Hematopoietic multipotent progenitor cell treated with erythropoietin and hydrocortisone succinate and interleukin-3 and kit ligand, for 4 days (in vitro differentiated cells): ENCODE measurements at places on chromosomes 13 and 19.

DNA sequence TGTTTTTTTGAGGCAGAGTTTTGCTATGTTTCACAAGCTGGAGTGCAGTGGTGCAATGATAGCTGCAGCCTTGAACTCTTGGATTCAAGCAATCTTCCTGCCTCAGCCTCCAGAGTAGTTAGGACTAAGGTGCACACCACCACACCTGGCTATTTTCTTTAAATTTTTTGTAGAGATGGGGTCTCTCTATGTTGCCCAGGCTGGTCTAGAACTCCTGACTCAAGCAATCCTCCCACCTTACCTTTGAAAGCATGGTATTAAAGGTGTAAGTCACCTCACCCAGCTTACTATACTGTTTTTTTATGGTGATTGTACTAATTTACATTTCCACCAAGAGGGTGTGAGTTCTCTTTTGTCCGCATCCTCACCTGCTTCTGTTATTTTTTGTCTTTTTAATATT is 110.0 kb downstream of the FREM2 start:
- no peak for DNase-seq

- peak; percentile 95 for DNase-seq
These were observed 2.1 kb downstream of the CILP2 start for GRCh38 chr19:19540064-19540714.

- DNase-seq: peak; percentile 95
These were observed at the start of gene LCP1 for GRCh38 chr13:46181840-46182490. TSS of gene LCP1 (minus strand) at chr13:46182177. CDS start at chr13:46159662, 22,515 bp downstream.

- peak; percentile 43 for DNase-seq
These were observed 94.7 kb upstream of the RAP2A start for GRCh38 chr13:97339019-97339987.

DNA sequence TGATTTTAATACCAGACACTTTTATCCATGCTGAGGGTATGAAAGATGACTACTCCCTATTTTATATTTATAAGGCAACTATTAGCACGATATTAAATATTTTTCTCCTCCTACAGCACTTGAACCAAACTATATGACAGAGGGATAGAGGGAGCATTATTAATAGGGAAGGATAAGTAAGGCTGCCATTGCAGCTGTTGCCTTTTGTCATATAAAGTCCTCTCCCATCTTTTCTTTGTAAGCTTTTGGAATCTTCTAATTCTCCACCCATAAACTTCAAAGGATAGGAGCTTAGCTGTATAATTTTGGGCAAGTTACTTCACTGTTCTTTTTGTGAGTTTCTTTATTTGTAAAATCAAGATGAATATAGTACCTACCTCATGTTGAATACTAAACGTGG is 95.4 kb downstream of the ZMYM2 start:
- DNase-seq: no peak

DNA sequence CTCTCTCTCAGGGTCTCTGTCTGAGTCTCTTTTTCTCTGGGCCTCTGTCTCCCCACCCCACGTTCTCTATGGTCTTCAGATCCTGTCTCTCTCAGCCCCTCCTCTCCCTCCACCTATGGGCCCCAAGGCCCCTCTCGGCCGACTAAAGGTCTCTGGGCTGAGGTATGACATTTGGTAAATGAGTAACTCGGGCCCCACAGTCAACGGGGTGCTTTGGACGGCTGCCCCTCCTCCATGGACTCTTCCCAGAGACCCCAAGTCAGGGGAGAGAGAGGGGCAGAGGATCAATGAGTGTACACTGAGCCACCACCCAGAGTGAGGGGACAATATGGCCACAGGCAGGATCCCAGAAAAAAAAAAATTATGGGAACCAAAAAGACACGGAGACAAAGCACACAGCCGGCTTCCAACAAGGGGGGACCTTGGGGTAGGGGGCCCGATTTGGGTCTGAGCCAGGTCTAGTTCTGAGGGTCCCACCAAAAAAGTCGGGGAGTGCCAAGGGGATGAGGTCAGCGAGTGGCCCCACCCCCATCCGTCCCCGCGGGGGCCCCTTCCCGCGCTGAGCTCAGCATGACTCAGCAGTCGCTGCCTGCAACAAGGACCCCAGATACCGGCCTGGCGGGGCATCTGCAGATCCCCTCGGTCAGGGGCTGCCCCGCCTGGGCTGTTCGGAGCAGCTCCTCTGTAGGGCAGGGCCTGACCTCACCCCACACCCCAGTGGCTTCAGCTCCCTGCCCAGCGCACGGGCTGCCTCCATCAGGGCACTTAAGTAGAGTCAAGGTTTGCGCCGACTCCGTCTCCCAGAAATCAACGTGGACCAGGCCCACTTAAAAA is 1.5 kb upstream of the FTL start:
- peak; percentile 94 for DNase-seq

DNA sequence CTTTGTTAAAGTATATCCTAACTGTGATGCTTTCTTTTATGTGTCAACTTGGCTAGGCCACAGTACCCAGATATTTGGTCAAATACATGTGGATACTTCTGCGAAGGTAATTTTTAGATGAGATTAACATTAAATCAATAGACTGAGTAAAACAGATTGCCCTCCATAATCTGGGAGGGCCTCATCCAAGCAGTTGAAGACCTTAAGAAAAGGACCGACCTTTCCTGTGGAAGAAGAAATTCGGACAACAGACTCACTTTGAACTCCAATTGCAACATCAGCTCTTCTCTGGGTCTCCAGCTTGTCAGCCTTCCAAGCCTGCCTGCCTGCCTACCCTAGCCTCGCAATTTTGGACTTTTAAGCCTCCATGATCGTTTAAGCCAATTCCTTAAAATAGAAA is 57.9 kb upstream of the DOCK9 start:
- DNase-seq: no peak

GRCh38 chr13:68128297-68128915 is 898.3 kb upstream of the PCDH9 start:
- no peak for DNase-seq

GRCh38 chr13:24764276-24764630 is 284 bp downstream of the RNF17 start:
- DNase-seq: no peak

GRCh38 chr19:3837922-3838321 is 30.9 kb downstream of the ZFR2 start:
- no peak for DNase-seq

DNA sequence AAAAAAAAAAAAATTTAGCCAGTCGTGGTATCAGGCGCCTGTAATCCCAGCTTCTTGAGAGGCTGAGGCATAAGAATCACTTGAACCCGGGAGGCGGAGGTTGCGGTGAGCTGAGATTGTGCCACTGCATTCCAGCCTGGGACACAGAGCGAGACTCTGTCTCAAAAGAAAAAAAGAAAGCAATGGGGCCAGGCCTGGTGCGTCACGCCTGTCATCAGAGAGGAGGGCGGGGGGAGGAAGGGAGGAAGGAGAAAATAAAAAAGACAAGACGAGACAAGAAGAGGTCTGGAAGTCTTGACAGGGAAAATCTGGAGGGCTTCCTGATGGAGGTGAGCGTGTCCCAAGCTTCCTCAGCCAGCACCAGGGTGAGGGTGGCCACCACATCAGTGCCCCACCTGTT is 54.9 kb upstream of the PTPRS start:
- DNase-seq: no peak

DNA sequence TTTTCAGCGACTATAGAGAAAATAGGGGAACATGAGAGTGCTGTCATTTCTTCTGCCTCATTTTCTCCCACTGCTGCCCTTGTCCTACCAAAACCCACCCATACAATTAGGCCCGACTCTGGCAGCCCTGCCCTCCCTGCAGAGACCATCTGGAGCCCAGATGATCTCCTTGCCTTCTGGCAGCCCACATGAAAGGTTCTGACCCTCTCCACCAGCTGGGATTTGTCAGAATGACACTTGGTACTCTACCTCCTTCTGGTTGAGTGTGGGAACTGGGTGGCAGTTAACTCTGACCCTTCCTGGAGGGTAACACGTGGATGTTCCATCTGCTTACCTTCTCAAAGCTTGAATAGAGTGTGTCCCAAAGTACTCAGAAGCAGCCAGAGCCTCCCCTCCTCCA is 21.0 kb upstream of the SIAH3 start:
- DNase-seq: no peak

- no peak for DNase-seq
These were observed 33.6 kb downstream of the TNFSF11 start for GRCh38 chr13:42607546-42607945.

DNA sequence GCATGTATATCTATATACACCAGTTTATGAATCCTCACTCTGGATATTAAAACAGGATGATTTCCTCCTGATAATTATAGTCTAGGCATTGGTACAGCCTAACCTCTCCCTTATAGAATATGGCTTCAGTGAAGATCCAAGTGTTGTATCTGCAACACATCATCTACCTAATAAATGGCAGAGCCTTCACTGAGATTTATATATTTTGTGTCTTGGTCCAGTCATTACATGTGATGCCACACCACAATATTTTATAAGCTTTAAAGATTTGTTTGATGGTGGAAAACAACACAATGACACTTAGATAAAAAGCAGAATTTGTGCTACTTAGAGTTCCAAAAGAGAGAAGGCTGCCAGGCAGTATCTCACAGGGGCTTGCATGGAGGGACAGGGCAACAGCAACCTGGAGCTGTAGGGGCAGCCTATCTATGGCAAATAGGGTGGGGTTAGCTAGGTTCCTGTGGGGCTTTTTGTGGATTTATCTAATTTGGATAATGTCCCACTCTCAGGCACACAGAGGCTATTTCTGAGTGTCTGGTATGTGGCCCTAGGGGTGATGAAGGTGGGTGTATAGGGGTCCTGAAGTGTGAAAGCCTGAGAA is 1736.7 kb upstream of the PRR20A start:
- no peak for DNase-seq

- peak; percentile 36 for DNase-seq
These were observed 72.2 kb upstream of the DACH1 start for GRCh38 chr13:71939186-71939585.

DNA sequence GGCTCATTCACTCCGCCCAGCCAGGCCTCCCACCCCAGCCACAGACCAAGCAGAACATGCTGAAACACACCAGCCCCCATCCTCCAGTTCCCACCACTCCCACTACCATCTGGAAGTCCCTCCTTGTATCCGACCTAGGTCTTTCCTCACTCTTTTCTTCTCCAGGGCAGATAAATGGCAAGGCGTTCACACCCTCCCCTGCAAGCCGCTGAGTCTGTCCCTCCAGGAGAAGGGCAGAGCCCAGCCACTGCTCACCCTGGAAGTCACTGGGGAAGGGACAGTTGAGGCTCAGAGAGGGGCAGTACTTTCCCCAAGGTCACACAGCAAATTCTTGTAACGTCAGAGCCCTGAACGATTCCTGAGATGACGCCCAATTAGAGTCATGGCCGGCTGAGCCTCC is 45.5 kb upstream of the NFIC start:
- DNase-seq: no peak

GRCh38 chr19:33239223-33239975 is 13.7 kb upstream of the SLC7A10 start:
- DNase-seq: no peak

- no peak for DNase-seq
These were observed 262.4 kb upstream of the SPRY2 start for GRCh38 chr13:80603351-80603750.

DNA sequence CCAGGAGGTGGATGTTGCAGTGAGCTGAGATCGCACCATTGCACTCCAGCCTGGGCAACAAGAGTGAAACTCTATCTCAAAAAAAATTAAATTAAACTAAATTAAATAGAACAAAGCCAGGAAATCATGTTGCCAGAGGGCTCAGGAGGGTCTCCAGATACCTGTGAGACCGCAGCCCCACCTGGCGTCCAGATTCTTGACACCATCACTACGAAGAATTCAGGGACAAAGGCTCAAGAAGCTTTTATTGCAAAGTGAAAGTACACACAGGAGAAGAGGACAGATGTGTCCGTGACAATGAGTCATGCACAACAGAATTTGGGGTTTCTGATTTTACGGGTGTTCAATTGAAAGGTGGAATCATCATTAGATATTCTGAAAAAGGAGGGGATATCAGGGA is 76.6 kb downstream of the STOML3 start:
- DNase-seq: no peak

DNA sequence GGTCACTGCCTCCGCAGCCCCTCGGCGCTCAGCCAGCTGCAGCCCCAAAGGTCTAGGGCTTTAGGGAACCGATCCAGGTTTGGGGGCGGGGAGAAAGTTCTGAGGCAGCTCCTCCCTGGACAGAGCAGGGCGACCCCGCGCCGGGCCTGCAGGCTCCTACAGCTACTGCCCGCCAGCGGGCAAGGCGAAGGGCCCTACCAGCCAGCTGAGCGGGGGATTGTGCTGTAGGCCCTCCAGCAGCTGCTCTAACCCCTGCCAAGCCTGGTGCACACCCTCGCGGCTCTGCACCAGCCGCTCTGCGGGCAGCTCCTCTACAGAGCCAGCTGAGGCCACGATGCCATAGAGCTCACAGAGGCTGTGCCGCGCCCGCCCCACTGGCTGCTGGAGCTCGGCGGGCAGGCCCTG is 14.0 kb downstream of the PLIN4 start:
- DNase-seq: no peak

- peak; percentile 25 for DNase-seq
These were observed 36.6 kb upstream of the POMP start for GRCh38 chr13:28622286-28622685.

GRCh38 chr19:37078717-37079032 is 442 bp downstream of the ZNF420 start:
- peak; percentile 22 for DNase-seq

DNA sequence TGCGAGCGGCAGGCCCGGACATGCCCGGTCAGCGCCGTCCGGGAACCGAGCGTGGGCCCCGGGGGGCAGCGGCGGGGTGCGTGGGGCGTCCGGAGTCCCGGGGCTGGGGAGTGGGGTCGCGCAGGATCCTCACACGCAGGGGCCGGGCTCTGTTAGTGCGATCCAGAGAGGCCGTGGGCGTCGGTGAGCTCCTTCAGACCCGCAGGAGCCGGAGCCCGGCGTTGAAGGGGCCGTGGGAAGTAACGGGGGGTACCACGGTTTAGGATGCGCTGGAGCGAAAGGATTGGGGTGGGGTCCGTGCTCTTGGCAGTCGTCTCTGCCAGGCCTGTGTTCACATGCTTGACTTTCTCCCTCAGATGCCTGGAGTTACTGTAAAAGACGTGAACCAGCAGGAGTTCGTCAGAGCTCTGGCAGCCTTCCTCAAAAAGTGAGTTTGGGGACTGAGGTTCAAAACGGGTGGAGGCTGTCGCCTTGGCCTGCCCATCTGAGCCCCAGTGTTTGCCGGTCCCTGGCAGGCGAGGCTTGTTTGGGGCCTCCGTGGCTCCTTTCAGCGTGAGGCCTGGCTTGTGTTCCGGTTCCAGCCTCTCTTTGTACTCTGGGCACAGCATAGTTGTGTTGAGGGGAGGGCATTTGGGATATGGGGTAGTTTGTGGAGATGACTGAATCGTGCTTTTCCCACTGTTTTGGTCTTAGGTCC is 512 bp downstream of the RPS19 start:
- no peak for DNase-seq

DNA sequence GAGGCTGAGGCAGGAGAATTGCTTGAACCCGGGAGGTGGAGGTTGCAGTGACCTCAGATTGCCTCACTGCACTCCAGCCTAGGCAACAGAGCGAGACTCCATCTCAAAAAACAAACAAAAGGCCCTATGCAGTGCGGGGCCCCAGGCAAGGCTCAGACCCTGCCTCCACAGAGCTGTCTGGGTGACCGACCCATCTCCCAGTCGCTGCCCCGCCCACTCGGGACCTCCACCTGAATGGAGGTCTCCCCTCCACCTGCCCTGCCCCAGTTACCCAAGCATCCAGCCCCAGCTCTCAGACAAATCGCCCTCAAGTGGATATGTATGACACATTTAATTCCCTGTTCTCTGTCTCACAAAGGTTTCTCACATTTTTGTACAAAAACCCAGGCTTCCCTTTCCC is 2.2 kb upstream of the GARIN5B start:
- no peak for DNase-seq

GRCh38 chr13:72004784-72005374 is 137.9 kb upstream of the DACH1 start:
- no peak for DNase-seq

- DNase-seq: no peak
These were observed 5.8 kb downstream of the ARHGEF7 start for GRCh38 chr13:111120913-111121312.
